ENCODE measurements at places on chromosomes 12 and 14. TPM values are rescaled to one million over a fixed set of nuclear protein-coding genes. Genes with fewer than 3 reads are reported as not detected.

PTPN21 gene
- polyA plus RNA-seq: 7.2 TPM

ZDHHC22 gene
- 0.16 TPM for polyA plus RNA-seq

ASPG gene
- 0.13 TPM for polyA plus RNA-seq

GRCh38 chr12:121804417-121805111 is 755 bp downstream of the SETD1B start:
- DNase-seq: no peak

- DNase-seq: no peak
These were observed 10.8 kb upstream of the DGLUCY start for GRCh38 chr14:91103116-91103515.

DNA sequence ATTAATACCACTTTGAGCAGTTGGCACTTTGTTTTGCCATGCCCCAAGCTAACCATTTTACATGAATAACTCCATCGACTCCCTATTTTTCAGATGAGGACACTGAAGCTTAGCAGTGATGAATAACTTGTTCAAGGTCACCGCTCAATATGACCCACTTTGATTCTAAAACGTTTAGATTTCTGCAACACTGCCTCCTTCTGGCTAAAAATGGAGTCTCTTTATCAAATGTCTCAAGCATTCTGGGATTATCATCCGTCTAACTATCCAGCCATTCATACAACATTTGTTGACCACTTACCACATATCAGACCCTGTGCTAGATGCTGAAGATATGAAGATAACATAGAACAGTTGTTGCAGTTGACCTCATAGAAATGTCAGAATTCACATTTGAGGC is 298.0 kb downstream of the PPFIA2 start:
- DNase-seq: no peak

- DNase-seq: peak; percentile 23
These were observed 207.9 kb downstream of the SYNE2 start for GRCh38 chr14:64060648-64061096.

DNA sequence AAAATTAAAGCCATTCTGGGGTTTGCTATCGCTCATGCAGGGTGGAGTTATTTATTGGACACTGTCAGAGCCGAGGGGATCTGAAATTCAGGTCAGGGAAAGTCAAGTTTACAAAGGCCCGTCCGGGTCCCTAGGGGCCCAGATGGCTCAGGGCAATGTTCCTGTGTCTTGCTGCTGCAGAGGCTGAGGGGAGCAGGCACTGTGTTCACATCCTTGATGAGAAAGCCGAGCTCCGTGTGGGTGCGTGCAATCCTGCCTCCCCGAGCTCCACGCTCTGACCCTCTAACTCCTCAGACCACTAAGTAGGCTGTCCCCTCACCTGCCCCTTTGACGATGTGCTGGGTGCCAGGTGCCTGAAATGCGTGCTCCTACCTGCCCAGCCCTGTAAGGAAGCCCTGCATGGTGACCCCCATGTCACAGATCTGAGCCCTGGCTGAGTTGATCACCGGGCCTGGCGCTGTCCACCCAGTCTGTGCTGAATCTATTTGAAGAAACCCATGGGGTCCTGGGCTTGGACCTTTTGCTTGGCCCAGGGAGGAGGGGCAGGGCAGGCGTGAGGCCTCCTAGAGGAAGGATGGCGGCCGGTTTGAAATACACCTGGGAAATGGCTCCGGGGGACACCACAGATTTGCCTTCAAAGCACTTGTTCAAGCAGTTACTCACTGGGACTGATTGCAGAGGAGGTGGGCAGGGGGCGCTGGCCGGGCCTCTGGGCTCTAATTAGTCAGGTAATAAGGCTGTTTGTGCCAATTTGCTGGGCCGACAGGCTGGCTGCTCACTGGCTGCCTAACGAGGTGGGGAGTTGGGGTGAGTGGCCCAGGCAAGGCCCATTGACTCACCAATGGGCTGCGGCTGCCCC is 204.3 kb downstream of the KIF26A start:
- no peak for DNase-seq

- DNase-seq: no peak
These were observed 186.2 kb downstream of the SYNE2 start for GRCh38 chr14:64038841-64039542.

- no peak for DNase-seq
These were observed 67.5 kb downstream of the TNFAIP2 start for GRCh38 chr14:103190741-103191140.

DNA sequence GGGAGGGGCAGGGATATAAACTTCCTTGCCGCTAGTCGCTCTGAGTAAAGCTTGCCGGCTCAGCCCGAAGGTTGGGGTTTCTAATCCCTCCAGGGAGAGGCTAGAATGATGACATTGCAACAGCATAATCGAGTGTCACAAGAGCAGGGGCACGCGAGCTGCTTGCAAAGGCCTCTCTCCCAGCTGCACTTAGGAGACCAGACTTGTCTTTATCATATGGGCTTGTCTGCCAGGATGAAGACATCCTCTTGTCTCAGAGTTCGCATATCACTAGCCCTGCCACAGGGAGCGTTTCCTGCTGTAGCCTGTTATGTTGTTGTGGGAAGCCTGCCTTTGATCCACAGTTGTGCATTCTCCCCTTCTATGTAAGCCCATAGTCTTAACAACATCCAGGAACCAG is 180.0 kb downstream of the ESR2 start:
- no peak for DNase-seq

GRCh38 chr12:91561301-91561957 is 378.8 kb upstream of the DCN start:
- DNase-seq: no peak

- DNase-seq: no peak
These were observed 10.1 kb downstream of the SLC25A29 start for GRCh38 chr14:100296106-100296651.

DNA sequence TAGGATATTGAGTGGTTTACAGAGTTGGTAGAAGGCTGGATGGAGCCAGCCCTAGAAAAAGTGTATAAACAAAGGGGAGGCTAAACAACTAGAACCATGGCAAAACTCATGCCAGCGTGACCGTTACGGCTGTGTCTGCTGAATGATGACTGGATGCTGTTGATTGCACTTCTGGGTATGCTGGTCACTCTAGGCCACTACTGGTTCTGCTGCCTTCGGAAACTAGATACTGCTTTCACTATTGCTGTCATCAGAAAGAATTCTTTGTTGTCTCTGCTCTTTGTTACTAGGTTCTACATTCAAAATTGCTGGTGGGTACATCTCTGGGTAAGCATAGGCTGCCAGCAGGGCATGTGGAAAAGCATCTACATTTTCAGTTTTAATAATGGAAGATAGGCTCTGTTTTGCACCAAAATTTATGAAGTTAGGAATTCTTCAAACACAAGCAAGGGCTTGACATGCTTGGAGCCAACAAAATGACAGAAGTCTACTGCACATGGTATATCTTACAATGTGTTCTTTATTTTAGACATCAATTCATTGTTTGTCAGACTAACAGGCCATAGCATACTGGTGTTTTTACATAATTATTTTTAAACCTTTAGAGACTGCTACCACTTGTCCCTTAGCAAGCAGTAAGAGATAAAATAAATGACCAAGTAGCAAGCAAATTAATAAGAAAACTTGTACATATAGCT is 15.4 kb downstream of the MON2 start:
- no peak for DNase-seq

- DNase-seq: no peak
These were observed 85.5 kb downstream of the SSPN start for GRCh38 chr12:26280869-26281268.

DNA sequence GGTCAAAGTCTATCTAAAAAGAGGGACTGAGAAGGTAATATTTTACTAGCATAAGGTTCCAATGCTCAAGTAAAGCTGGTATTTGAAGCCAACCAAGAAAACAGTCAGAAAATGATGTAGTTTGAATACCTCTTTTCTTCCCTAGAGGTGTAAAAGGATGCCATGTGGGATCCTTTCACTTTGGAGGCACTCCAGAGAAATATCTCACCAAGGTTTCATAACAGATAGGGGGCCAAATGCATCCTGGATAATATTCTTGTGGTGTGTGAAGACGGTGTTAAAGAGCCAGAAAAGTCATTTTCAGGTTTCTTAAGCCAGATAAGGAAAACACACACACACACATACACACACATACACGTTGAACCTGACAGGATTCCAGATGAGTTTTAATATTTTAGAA is 136.1 kb upstream of the PRKD1 start:
- no peak for DNase-seq

DNA sequence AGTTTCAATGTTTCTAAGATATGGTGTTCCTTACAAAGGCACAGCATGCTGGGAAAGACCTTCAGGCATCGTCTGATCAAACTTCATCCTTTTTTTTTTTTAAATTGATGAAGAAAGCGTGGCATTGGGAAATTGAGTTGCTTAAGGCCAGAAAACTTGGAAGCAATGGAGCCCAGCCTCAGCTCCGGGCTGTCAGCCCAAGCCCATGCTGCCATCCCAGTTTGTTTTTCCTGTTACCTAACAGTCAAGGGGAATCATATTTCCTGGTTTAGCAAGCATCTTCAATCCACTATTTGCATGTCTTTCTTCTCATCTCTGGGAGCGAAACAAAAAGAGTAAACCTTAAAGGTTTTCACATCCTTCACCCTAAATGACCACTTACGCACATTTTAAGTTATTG is 200.2 kb downstream of the CHST11 start:
- no peak for DNase-seq

GRCh38 chr12:30269496-30269895 is 426.2 kb downstream of the IPO8 start:
- no peak for DNase-seq

DNA sequence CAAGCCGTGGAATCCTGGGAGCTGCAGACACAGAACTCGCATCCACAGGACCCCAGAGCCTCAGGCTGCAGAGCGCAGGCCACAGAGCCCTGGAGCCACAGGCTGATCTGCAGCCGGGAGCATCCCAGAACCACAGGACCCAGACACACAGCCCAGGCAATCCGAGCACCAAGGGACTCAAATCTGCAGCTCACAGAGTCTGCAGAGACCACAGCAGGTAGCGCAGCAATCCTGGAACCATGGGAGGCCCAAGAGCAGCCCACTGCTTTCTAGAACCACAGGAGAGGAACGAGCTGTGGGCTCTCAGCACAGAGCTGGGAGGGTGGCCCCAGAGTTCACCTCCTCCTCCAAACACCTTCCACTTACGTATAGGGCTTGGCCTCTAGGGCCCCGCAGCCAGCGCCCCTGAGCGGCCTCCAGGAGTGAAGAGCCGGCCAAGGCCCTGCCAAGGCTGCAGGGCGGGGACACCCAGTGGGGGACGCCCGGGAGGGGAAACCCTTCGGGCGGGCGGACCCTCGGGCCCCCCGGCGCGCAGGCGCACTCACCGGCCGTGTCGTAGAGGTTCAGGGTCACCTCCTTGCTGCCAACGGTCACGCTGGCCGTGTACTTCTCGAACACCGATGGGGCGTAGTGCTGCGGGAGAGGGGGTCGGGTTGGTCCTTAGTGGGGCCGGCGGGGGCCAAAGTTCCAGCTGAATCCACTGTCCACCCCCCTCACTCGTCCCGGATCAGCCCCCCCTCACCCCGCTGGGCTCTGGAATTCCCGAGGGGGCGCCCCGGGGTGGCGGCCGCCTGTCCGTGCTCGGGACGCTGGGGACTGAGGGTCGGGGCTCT is 665 bp downstream of the RHOF start:
- no peak for DNase-seq

DNA sequence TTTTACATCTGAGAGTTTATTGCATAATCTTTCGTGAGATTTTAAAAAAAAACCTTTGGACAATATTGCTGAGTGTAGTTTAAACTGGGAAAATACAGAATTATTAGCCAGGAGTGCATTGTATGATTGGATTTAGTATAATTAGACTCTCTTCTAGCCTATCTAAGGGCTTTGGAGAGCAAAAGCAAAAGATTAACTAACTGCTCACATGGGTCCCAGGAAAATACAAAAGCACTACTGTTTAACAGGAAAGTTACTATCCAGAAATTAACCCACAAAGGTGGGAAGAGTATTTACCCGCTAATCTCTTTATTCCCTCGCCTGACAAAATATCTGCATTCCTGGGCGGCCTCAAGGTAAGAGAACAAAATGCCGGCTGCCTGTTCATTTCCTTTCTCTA is 309.5 kb downstream of the ATXN7L3B start:
- DNase-seq: no peak

DNA sequence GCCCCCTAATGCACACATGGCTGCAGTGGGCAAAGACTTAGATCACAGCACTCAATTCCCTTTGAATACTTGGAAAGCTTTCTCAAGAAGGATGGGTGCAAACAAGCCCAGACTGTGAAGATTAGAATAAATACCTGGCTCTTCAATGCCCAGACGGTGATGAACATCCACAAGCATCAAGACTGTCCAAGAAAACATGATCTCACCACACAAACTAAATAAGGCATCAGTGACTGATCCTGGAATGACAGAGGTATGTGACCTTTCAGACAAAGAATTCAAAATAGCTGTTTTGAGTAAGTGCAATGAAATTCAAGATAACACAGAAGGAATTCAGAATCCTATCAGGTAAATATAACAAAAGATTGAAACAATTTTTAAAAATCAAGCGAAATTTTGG is 43.8 kb upstream of the ZDHHC17 start:
- DNase-seq: peak; percentile 73

- no peak for DNase-seq
These were observed 16.6 kb downstream of the CCND2 start for GRCh38 chr12:4289998-4290790.

DNA sequence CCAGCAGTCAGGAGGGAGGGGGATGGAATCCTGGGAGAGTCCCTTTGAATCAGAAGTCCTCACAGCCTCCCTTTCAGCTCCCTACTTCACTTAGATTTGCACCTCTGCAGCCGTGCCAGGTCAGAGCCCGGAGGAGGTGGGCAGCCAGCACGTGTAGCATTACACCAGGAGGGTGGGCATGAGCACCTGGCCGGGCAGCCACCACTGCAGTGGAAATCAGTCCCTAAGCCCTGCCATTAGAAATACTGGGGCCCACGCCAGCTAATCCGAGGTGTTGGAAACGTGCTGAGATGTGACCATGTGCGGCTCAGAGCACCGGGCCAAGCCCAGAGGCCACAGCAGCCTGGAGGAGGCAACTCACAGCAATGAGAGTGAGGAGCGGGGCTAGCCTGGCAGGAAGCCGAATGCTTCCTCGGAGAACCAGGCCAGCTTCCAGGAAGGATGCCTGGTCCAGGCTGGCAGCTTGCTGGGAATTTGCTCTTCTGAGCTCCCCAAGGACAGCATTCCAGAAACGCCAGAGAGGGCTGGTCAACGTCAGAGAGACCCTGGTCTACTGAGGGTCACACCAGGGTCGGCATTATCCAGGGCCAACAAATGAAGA is 9.4 kb upstream of the CACNA2D4 start:
- no peak for DNase-seq

GRCh38 chr14:26741711-26742212 is 143.9 kb upstream of the NOVA1 start:
- no peak for DNase-seq

GRCh38 chr12:93139028-93139665 is 210.1 kb upstream of the EEA1 start:
- DNase-seq: no peak

All from A549 (cell line).